Stimulated activated CD8-positive, alpha-beta memory T cell treated with anti-CD3 and anti-CD28 coated beads, Interleukin-2, amount 100 ng/mL, for 1 hour (primary cell): ENCODE measurements at places on chromosomes 13 and 19.

DNA sequence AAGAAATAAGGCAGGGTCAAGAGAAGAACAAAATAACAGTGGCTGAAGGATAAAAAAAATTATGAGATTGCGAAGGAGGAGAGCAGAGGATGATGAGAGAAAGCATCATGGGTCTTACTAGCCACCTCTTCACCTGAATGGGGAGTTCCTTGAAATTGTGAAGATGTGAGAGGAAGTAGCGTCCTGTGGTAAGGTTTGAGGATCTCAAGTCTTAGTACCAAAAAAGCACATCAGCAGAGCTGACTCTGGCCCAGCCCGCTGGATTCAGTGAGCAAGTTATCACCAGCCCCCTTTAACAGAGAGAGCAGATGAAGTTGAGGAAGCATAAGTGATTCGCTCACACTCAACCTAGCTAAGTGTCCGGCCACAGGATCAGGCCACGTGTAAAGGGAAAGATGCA, 61.8 kb downstream of the RXFP2 start:
- no peak for DNase-seq

DNA sequence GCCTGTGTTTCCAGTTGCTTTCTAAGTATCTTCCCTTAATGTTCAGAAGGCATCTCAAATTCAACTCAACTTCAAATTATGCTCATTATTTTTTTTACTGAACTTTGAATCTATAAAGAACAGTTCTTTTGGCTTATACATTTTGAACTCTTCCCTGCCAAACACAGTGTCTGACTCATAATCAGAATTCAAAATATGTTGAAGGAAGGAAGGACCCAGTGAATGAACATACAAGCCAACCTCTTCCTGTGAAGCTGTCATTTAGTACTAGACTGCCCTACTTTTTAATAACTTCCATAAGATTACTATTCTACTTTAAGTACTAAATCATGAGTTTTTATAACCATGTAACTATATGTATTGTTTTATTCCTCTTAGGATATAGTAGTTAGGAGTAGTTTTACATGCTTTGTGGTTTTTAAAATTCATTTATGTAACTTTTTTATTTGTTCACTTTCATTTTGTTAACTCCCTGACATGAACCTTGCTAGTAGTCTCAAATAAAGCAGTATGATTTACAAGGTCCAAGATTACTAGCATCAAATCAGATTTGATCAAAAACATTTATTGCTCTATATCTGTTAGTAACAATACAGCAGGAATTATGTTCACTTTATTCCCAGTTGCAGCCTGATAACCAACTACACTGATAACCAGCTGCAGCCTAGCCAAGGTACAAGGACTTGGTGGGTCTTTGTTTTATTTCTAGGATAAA, 6.4 kb downstream of the NUDT15 start:
- no peak for DNase-seq

DNA sequence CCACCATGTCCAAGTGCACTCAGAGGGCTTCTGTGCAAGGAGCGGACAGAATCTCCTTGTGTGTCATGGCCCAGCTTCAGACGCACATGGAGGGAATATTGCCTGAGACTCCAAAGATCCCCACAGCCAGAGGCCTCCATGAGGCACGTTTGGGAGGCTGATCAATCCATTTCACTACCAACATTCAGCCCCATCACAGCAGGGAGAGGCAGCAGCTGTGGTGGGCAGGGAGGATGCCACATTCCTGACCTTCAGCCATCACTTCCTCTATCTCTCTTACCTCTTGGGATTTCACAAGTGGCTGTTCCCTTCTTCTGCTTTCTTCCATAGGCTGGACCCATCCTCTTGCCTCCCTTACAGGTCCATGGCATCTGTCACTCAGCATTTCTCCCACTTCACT, 82.4 kb upstream of the MBNL2 start:
- no peak for DNase-seq

- no peak for DNase-seq
Measured at GRCh38 chr13:75485286-75486062, 3.5 kb upstream of the TBC1D4 start.

- DNase-seq = no peak
Measured at GRCh38 chr19:11478167-11479089, 2.4 kb downstream of the ELAVL3 start.

DNA sequence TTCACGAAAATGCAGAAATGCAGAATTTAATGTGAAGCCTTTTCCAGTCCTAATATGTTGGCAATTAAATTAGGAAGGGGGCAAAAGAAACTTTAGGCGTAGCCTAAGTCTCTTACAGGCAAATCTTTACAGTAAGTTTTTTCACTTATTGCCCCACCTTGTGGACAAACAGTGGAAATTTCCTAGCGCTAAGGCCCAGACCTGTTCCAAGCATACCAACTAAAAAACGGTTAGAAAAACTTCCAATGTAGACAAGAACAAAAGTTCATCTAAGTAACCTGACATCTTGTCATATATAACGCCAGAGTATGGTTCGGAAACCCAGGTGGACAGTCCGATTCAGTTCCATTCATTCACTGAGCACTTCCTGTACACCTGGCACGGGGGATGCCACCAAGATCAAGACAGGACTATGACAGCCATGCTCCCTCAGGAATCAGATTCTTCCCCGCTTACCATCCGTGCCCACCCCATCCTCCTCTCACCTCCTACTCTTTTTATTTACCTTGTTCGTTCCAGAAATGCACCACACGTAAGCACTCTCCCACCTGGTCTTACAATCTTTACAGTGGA, 4.9 kb downstream of the ZAR1L start:
- no peak for DNase-seq

DNA sequence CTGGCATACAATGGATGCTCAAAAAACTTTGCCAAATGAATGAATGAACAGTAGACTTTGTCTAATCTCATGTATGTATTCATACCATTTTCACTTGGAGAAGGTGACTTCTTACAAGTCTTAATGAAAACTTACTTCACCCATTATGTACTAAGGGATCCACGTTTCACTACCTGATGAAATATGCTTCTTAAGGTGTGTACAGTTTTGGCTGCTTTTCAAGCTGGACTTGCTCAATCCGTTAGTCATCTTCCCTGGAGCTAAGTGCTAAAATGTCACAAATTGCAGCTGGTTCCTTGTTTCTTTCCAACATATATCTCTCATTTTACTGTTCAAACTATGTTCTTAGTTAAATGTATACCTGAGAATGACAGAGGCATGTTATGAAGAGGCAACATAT, 4.2 kb upstream of the CCNA1 start:
- no peak for DNase-seq

DNA sequence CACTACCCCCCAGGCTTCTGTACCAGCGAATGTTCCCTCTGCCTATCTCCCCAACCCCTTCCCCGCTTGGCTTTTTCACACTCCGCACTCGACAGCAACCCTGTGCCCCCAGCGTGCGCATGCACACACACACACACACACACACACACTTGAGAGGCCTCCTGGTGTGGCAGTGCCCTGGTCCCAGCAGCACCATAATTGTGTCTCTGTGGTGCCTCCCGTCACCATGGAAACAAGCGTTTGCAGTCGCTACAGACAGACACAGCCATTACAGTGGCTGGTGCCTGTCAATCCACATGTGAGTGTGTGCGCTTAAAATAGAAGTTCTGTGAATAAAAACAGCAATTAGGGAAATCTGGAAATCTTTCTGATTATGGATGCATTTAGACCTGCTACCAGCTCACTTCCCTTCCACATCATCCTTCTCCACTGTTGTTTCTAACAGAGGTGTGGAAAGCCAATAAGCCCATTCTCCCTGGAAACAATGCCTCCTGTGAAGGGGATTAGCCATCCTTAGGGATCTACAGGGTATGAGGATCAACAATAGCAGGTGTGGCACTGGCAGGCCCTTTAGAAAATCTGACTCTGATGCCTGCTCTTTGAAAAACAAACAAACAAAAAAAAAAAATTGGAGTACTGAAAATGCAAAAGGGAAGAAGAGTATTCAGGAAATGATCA, 146.3 kb downstream of the DCLK1 start:
- no peak for DNase-seq

GRCh38 chr19:1655131-1655981, 2.9 kb upstream of the TCF3 start:
- no peak for DNase-seq

- no peak for DNase-seq
Measured at GRCh38 chr19:55080121-55080967, 4.7 kb downstream of the EPS8L1 start.

- no peak for DNase-seq
Measured at GRCh38 chr13:93217721-93218261, 8.8 kb upstream of the GPC6 start.

DNA sequence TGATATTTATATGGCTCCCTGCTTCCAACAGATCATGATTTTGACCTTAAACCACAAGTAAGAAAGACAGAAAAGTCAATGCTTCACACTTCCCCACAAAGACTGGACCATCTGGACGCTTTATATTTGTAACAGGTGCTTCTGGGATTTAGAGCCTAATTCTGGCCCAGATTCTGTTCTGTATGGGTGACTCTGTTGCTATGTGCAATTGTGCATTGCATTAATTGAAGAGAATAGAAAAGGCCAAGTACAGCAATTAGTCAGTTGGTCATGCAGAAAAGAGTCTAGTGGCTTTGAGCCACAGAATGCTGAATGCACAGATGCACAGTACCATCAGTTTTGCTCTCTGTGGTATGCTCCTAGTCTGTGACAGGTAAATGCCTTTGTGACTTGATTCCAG, 657.4 kb upstream of the ATXN8OS start:
- DNase-seq = no peak

- DNase-seq = no peak
Measured at GRCh38 chr13:30791354-30792001, 56.1 kb downstream of the ALOX5AP start.

GRCh38 chr13:47066226-47066625, 169.4 kb upstream of the HTR2A start:
- DNase-seq = no peak

- DNase-seq = no peak
Measured at GRCh38 chr13:91153372-91153771, 194.1 kb upstream of the MIR17HG start.

DNA sequence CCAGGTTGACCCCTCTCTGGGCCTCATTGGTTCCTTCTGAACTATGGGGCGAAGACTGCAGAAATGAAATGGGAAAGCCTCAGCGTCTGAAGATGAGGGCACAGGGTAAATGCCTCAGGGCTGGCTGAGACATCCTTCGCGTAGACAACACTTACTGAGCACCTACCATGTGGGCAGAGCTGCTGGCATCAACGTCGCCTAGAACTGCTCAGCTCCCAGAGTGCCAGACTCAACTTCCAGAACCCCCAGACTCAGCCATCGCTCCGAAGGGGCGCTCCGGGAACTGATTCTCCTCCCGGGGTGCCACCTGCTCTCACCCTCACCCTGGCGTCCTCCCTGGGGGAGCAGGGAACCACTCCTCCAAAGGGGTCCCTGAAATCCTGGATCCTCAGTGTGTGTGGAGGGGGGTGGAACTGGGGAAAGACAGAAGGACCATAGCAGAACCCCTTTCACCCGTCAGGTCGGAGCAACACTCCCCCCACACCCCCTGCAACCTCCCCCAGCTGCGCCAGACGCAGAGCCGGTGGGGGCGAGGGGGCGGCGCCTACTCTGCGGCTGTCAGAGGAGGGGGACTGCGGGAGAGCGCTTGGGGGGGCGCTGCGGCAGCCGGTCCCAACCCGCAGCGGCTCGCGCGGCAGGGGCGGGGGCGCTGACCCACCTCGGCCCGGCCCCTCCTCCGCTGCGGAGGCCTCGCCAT, 8.2 kb upstream of the NFIC start:
- no peak for DNase-seq

GRCh38 chr19:16144216-16144581, 714 bp downstream of the HSH2D start:
- no peak for DNase-seq

- no peak for DNase-seq
Measured at GRCh38 chr19:12983091-12983490, 12.2 kb upstream of the NFIX start.

DNA sequence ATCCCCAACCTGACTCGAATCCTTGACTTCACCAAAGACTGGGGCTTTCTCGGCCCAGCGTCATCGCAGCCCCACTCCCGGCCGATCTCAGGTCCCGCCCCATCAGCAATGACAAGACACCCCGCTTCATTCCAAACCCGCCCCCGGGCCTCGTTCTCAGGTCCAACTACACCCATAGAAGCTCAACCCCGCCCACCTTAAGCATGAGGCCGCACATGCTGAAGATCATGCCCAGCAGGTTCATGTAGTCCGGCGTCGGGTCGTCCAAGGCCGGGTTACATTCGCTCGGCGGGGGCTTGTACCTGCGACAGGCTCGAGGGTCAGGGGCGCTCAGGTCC, 2.3 kb downstream of the WDR83 start:
- DNase-seq = peak; percentile 46

DNA sequence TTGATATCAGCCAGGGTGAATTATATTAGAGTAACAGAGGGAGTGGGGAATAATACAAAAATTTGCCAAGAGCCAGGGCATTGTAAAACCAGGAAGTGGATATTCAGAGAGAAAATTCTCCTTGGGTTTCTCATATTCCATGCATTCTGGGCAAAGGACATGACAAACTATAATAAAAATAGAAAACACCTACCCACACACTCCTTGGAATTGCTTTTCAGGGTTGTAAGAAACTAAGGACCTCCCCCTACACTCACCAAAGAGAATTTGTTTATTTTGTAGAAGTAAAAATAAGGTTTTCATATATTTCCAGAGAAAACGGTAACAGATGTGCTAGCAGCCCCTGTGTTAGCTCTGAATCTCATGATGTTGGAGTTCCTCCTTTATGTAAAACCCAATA, 649.6 kb downstream of the SLITRK1 start:
- DNase-seq = no peak

GRCh38 chr13:109610517-109610916, 175.9 kb downstream of the IRS2 start:
- peak; percentile 4 for DNase-seq

GRCh38 chr13:100211016-100211710, 122.3 kb downstream of the PCCA start:
- DNase-seq = no peak

DNA sequence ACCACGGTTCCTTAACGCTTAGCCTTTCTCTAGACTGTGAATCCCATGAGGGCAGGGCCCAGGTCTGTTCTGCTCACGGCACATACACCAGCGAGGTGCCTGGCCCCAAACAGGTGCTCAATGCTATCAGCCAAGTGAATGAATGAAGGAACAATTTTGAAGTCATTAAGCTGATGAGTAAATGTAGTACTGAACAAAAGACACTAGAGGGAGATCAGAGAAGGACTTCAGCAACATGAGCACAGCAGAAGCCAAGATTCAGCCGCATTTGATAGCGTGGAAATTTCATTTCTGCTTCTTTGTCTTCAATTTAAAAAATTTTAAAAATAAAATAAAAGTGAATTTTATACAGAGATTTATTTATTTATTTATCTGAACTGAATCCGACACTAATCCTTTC, 20.1 kb upstream of the MYO16 start:
- no peak for DNase-seq
